WTC11 (cell line): ENCODE measurements at places on chromosomes 1 and 21.

DNA sequence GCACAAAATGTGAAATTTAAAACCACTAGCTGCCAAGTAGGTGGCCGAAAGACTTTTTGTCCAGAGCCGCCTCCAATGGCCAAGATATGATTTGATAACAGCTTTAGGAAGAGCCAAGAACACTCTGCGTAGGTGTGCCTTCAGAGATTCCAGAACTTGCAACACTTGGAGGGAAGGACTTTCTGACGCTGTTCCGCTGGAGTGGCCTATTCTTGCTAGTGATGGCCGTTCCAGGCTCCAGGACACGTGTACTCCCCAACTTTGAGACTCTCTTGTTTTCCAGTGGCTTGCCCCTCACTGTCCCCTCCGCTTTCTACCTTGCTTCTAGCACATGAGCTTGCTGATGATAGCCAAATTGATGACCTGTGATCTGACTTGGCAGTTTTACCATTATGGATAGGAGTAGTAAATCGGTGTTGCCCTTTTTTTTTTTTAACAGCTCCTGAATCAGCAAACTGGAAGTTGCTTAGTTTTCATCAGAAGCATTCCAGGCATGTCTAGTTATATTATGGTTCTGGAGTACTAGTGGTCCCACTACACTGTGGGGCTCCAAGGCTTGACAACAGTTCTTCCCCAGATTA lies 1.0 kb downstream of the PRDX6 start:
- peak overlapping the region; percentile 94 for H3K4me3 ChIP-seq
- no peak for DNase-seq

- H3K27me3 ChIP-seq: no peaks in the 10 kb centered on the region; the same call in 1 of the 2 replicates
- peak overlapping the region; percentile 26 for H3K27ac ChIP-seq
- no peak for DNase-seq
- H3K4me3 ChIP-seq: no peak overlapping the region
- peaks cover 26% of the 10 kb centered on the region for H3K4me1 ChIP-seq
Observed at GRCh38 chr1:109273570-109274288, 9.2 kb downstream of the PSRC1 start.

DNA sequence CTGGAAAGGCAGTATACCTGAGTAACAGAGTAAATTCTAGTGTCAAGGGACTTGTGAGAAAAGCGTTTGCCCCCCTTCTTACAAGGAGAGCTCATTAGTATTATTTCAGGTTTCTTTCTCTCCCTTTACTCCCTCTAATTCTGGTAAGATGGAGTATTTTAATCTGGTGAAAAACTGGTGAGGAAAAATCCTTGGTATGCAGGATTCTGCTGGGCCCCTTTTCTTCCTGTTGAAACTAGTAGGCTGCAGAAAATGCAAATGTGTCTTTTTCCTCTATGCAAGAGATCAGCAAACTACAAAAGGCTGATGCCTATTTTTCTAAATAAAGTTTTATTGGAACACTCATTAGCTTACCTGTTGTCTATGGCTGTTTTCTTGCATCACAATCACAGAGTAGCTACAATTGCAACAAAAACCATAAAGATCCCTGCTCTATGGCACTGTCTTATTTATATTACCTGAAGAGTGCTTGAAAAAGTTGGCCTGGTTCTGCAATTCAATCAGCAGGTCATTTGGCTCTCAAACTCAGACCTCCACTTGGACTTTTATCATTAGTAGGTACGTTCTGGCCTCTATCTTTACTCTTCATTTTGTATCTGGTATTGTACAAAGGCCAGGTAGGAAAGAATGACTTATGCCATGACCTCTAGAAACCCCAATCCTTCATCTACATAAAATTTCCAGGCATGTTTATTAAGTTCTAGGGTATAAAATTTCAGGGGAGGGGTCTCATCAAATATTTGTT lies 109.6 kb downstream of the AKT3 start:
- no peaks in the 10 kb centered on the region for H3K27me3 ChIP-seq
- peaks cover 10% of the 10 kb centered on the region for H3K36me3 ChIP-seq
- peak overlapping the region; percentile 96 for H3K27ac ChIP-seq
- H3K4me1 ChIP-seq: peaks cover 69% of the 10 kb centered on the region

DNA sequence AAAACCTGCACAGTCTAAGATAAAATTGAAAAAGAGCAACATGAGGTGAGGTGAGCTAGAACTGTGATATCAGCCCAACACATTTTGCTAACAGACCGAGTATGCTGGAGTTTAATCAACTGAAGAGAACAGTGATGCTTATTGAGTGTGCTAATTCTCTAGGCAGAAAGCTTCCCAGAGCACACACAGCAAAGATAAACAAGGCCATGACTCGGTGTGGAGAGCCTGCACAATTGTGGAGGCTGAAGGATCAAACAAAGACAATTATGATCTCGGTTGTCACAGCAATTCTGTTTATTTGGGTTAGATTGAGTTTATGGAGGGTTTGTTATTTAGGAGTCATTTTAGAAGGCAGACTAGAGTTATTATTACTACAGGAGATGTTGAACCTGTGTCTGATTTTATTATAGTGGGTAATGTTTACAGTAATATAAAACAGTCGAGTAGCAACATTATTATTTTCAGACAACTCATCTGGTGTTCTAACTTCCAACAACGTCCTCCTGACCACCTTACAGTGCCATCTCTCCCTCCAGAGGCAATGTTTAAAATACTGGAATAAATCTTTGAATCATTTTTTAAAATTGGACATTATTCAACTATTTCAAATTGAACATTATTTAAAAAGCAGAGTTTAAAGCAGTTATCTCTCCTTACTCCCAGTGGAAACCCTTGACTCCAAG lies 40.2 kb downstream of the DPT start:
- H3K27me3 ChIP-seq: no peaks in the 10 kb centered on the region
- H3K4me1 ChIP-seq: no peaks in the 10 kb centered on the region
- H3K27ac ChIP-seq: no peak overlapping the region
- no peak overlapping the region for H3K4me3 ChIP-seq
- no peaks in the 10 kb centered on the region for H3K36me3 ChIP-seq
- no peak for DNase-seq

GRCh38 chr1:41578712-41579335 lies 94.3 kb upstream of the EDN2 start:
- no peak overlapping the region for H3K27ac ChIP-seq
- no peaks in the 10 kb centered on the region for H3K27me3 ChIP-seq
- no peaks in the 10 kb centered on the region for H3K4me1 ChIP-seq
- H3K4me3 ChIP-seq: no peak overlapping the region
- peaks cover 2% of the 10 kb centered on the region; the same call in 1 of the 2 replicates for H3K36me3 ChIP-seq
- peak; percentile 33 for DNase-seq

DNA sequence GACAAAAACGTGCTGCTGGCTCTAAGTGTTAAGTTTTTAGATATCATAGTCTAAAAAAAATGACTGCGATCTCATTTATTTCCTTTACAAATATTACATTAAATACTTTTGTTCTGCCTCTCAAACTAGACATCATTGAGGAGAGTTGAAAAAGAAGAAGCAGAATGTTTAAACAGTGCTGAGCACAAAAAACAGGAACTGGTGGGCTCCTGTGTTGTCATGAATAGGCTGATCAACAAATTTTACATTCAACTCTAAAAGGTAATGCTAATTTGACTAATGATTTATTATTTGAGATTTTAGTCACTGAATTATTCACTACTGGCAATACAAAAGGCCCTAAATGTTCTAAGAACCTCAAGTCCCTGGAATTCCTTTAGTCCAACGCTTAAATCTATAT lies 66.1 kb downstream of the GPATCH2 start:
- no peak for DNase-seq
- H3K27me3 ChIP-seq: no peaks in the 10 kb centered on the region
- H3K4me1 ChIP-seq: peaks cover 9% of the 10 kb centered on the region
- no peak overlapping the region for H3K27ac ChIP-seq
- H3K36me3 ChIP-seq: no peaks in the 10 kb centered on the region
- H3K4me3 ChIP-seq: no peak overlapping the region

DNA sequence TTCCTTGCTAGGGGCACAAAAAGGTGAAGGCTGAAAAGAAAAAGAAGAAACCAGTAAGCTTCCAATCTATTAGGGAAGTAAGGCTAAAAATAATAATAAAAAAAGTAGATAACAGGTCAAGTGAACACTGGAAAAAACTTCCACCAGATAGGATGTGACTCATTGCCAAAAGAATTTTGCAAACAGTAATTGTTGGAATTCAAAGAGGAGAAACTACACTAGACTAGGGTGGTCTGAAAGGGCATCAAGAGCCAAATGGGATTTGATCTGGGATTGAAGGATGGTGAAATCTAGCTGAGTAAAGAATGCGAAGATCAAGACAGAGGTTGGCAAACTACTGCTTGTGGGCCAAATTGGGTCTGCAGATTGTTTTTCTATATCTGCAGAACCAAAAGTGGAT lies 6.0 kb upstream of the ST6GALNAC3 start:
- peaks cover 10% of the 10 kb centered on the region for H3K27me3 ChIP-seq
- no peaks in the 10 kb centered on the region for H3K36me3 ChIP-seq
- no peak overlapping the region for H3K4me3 ChIP-seq
- DNase-seq: no peak

GRCh38 chr1:81114191-81114590 lies 686.5 kb upstream of the ADGRL2 start:
- H3K27ac ChIP-seq: peak overlapping the region; percentile 83
- H3K36me3 ChIP-seq: peaks cover 2% of the 10 kb centered on the region; the same call in 1 of the 2 replicates
- DNase-seq: no peak
- H3K4me1 ChIP-seq: peaks cover 36% of the 10 kb centered on the region
- H3K27me3 ChIP-seq: no peaks in the 10 kb centered on the region
- H3K4me3 ChIP-seq: peak overlapping the region; percentile 5; the same call in 1 of the 2 replicates

- H3K4me3 ChIP-seq: no peak overlapping the region
- peaks cover 5% of the 10 kb centered on the region; the same call in 1 of the 2 replicates for H3K36me3 ChIP-seq
- DNase-seq: no peak
- no peaks in the 10 kb centered on the region for H3K4me1 ChIP-seq
- no peak overlapping the region for H3K27ac ChIP-seq
Observed at GRCh38 chr1:227775841-227776240, 39.6 kb upstream of the PRSS38 start.

- H3K27me3 ChIP-seq: no peaks in the 10 kb centered on the region
- DNase-seq: no peak
- H3K4me1 ChIP-seq: no peaks in the 10 kb centered on the region
- H3K27ac ChIP-seq: no peak overlapping the region
Observed at GRCh38 chr1:89672489-89673183, 39.7 kb downstream of the LRRC8C start.

DNA sequence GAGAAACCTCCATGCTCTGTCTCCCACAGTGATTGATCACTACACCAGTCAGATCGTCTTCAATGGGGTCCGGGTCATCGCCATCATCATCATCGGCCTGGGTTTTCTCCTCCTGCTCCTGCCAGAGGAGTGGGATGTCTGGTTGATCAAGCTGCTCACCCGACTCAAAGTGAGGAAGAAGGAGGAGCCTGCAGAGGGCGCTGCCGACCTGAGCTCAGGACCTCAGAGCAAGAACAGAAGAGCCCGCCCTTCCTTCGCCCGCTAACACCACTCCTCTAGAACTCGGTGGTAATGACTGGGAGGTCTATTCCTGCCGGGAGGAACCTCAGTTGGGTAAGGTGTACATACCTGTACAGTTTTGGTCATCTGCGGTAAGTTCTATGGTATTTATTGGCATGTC lies 50.3 kb upstream of the COA6 start:
- H3K4me1 ChIP-seq: peaks cover 10% of the 10 kb centered on the region
- peaks cover 30% of the 10 kb centered on the region for H3K27me3 ChIP-seq
- H3K4me3 ChIP-seq: no peak overlapping the region
- no peaks in the 10 kb centered on the region for H3K36me3 ChIP-seq
- no peak overlapping the region for H3K27ac ChIP-seq

DNA sequence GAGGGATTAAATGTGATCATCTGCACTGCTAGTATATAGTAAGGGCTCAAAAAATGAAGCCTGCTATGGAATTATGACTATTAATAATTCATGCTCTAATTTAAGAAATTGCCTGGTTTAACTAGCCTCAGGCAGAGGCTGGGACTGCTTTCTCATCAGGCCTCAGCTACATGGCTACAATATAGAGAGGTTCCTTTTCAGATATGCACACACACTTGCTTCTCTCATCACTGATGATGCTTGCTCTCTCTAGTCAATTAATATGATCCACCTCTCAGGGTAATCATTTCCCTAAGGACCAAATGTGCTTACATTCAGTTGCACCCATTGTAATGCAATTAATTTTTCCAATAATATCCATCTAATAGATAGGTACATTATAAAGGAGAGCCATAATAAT lies 324.9 kb upstream of the ST6GALNAC5 start:
- no peak overlapping the region for H3K4me3 ChIP-seq
- no peak for DNase-seq
- no peak overlapping the region for H3K27ac ChIP-seq
- H3K36me3 ChIP-seq: peaks cover 13% of the 10 kb centered on the region
